Inflammatory macrophage treated with lipopolysaccharide for 1 hour (primary cell): ENCODE measurements at places on chromosomes 2 and 18.
A peak's percentile ranks its signal among the peaks of the same experiment; 100 is the strongest.

DNA sequence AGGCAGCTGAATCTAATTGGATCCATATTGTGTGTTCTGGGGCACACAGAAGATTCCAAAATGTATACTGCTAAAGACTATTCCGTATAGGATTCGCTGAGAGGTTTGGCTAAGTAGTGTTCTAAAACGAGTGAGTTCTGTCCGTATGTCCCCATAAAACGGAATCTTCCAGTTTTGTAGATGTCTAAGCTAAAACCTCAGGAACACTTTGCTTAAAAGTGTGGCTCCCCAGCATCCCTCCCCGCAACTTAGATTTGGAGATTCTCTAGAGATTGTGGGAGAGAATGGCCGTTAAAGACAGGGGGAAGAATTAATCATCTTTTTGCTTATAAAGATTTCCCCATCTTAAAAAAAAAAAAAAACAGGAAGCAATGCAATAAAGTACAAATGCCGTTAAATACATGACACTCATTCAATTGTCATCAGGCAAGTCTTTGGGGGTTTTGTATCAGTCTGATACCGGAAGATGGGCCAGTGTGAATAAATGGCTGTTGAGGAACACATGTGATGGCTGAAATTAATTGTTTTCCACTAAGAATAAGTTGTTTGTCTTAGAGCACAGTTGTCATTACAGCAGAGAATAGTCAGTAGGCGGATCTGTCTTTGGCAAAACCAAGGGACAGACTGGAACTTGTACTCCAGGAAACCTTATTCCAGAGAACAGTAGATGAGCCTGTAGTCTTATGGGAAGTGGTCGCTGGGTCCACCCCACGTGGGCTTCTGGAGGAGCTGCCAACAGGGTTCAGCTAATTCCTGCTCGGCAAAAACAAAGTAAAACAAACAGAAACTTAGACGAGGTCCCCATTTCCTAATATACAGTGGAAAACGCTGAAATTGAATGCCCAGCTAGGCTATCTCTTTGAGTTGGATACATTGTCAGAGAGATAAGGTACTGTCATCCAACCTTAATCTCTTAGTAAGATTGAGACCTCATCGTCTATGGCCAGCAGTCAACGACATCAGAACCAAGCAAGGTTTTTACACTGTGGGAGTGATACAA, 1.7 kb downstream of the EMILIN2 start:
- DNase-seq: peak; percentile 68

GRCh38 chr2:40043191-40043590, 264.1 kb upstream of the THUMPD2 start:
- DNase-seq: no peak

- DNase-seq: no peak
These were observed 273.3 kb downstream of the MREG start for GRCh38 chr2:215740071-215740470.

DNA sequence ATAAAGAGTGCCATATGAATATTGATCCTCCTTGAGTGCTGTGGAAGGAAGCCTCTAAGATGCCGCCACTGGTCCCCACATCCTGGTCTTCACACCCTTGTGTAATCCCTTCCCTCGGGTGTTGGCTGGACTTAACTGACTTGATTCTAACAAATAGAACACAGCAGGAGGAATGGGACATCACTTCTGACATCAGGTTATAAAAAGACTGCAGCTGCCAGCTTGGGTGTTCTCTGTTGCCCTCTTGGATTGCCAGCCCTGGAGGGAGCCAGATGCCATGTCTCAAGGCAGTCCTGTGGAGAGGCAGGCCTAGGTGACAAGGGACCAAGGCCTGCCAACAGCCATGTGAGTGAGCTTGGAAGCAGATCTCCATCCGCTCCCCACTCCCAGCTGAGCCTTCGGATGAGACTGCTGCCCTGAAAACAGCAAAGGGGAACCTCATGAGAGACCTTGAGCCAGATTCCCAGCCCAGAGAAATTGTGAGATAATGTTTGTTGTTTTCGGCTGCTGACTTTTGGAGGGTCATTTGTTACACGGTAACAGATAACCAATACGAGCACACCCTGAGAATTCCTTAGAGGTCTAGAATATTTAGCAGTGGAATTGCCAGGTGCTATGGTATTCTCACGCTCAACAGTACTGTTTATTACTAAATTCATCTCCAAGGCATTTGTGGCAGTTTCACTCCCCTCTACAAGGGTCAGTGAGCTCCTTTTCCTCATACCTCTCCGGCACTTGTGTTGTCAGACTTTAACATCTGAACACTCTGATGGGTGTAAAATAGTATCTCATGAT, 32.5 kb downstream of the HPCAL1 start:
- DNase-seq: no peak

GRCh38 chr2:3289171-3289515, 88.5 kb downstream of the EIPR1 start:
- DNase-seq: no peak

DNA sequence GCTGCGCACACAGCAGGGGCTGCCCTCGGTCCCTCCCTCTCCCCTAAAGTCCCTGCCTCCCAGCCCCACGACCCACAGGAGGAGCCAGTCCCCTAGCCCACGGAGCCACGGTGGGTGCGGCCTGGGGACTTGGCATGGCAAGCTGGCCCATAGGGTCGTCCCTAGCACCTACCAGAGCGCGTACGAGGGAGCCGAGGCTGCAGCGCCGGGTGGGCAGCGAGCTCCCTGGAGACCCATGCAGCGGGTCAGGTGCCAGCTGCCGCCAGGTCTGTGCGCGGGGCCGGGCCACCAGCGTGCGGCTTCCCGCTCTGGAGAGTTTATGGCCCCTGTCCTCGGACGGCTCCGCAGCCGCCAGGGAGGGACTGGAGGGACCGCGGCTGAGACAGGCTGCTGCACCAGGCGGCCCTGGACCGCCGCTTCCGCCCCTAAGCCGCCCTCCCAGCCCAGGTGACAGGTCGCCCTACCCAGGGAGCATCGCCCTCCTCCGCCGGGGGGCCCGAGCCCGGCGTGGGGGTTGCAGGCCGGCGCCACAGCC, 273.6 kb downstream of the CCDC74A start:
- DNase-seq: no peak

GRCh38 chr2:225276207-225276606, 123.3 kb upstream of the NYAP2 start:
- DNase-seq: no peak

DNA sequence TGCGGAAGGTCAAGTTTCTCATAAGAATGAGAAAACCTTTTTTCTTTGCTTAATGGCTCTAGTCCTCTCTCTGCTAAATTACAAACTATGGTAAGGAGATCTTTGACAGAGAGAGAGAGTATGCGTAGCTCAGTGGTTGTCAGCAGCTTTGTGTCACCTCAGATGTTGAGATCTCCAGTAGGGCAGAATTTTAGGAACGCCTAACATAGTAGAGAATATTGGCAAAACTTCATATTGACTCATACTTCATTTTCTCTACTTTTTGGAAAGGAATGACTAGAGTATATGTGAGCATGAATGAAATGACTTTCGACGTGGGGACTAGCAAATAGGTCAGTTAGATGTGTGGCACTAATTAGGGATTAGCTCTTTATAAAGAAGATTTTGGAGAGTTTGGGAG, 64.0 kb downstream of the WDR7 start:
- DNase-seq: no peak

- DNase-seq: no peak
These were observed 75.6 kb downstream of the FASTKD2 start for GRCh38 chr2:206840999-206841398.

- no peak for DNase-seq
These were observed 24.0 kb downstream of the POLR1A start for GRCh38 chr2:86081724-86082123.

- no peak for DNase-seq
These were observed 124.8 kb upstream of the GPC1 start for GRCh38 chr2:240310645-240311044.

DNA sequence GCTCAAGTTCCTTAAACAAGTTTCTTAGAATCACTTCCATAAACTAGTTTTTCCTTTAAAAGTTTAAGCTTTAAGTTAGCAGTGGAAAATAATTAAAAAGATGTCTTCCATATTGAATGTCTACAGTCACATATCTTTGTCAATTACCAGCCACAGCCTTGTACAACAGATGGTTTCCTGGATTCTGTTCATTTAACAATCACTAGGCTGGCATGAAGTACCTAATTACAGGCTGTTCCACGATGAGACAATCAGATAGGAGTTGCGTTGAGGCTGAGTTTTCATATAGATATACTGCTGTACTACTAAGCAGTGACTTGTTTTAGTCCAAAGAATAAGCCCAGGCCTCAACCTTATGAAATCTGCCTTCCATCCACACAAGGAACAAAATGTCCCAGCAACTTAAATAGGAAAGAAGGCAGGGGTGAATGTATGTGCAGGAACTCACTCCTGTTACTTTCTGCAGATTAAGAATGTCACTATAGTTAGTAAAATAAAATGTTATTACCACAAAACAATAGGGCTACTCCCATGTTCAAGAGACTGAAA, 131.0 kb downstream of the ZAP70 start:
- no peak for DNase-seq

DNA sequence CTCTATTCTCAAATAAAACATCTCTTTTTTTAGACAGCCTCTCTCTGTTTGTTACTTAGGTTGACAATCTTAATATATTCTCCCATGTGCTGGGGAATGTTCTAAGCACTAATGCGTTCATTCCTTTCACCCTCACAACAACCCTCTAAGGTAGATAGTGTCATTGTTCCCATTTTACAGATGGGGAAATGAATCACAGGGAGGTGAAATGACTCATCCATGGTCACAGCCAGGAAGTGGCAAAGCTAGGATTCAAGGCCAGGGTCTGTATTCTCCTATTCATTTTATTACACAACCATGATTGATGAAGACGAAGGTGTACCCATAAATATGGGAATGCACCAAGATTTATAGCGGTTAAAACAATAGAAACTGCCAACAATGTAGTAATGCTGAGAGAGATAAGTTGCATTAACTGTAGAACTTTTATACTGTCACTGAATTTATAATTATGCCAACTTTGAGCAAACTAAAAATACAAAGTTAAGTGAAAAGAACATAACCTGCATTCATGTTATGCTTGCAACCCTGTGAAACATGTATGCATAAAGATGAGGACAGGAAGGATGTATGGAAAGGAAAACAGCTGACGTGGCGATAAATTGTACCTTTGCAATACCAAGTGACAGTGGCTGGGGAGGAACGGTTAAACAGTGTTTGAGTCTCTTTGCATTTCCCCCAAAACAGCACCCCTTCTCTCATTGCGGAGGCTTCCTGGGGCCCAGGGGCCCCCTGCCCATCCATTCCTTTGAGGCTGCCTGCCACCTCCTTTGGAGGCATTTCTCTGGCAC, 257.7 kb upstream of the AGAP1 start:
- no peak for DNase-seq

GRCh38 chr2:39781697-39782096, 2.6 kb upstream of the THUMPD2 start:
- DNase-seq: no peak

DNA sequence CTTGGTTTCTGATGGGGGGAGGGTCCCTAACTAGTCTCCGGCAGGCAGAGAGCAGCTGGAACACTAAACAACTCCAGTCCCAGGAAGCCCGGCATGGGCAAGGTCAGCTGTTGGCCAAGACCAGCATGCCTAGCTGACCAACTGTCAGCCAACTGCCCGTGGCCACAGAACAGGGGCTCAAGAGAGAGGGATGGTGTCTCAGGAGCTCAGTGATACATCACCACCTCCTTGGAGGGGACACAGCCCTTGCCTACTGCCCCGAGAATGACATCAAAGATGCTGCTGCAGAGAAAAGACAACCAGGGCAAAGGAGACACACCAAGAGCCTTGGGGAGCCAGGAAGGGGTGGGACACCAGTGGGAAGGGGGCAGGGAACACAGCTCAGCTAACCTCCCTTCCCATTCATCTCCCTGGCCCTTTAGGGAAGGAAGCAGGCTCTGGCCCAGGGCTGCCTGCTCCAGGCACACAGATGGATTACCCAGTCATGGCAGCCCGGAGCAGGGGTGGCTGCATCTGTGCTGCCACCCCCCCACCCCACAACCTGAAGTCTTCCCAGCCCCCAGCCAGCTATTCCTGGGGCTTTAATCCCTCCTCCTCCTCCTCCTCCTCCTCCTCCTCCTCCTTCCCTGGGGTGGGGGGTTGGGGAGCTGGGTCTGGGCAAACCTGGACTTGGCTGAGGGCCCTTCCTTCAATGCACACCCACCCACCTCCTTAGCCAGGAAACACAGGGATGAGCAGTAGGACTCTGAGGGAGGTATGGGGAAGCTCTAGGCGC, 1.9 kb downstream of the BIN1 start:
- no peak for DNase-seq

- DNase-seq: no peak
These were observed 66.6 kb downstream of the BCL2 start for GRCh38 chr18:63253014-63253413.

- DNase-seq: peak; percentile 31
These were observed 28.8 kb downstream of the HADHB start for GRCh38 chr2:26273501-26273900.

DNA sequence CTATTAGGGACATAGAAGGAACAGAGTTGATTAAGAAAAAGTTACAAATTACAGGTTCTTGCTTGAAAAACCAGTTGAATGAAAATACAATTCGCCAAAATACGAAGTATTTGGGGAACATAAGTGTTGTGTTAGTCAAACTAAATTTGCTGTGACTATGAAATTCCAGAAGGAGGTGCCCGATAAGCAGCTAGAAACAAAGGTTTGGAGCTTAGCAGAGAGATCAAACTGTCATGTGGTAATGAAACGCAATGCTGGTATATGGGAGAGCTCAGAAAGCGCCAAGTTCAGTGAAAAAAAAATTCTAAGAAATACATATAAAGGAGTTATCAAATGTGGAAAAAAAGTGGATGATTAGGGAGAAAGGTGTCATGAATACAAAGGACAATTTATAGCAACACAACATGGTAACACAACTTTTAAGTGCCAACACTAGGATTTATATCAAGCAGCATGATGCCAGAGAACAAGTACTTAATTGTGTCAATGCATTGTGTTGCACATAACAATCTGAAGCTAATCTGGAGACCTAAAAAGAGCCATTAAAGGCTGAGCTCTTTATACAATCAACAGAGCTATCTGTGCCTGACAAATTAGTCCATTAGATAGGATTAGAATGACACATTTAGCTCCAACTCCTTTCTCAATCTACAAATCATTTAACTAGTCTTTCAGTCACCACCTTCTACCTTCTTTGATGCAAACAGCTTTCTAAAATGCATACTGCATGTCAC, 31.2 kb downstream of the SMAD2 start:
- DNase-seq: no peak

- no peak for DNase-seq
These were observed 61.7 kb downstream of the PDCL3 start for GRCh38 chr2:100624536-100624935.

- peak; percentile 61 for DNase-seq
These were observed 153.8 kb downstream of the MAP2 start for GRCh38 chr2:209577376-209578357.

- DNase-seq: no peak
These were observed 144.5 kb downstream of the MEIS1 start for GRCh38 chr2:66579186-66580126.

GRCh38 chr2:85992611-85993010, 103.8 kb upstream of the ST3GAL5 start:
- no peak for DNase-seq
